Left cardiac atrium (tissue), 4 donors: ENCODE measurements at places on chromosomes 4 and X. TPM values are rescaled to one million over a fixed set of nuclear protein-coding genes. Genes with fewer than 3 reads are reported as not detected.

Gene CYP4V2
- 26.6 TPM for total RNA-seq

Gene IBSP
- not detected for total RNA-seq

Gene ZNF157
- not detected for total RNA-seq

Gene RBMX2
- total RNA-seq: 12.8 TPM

Gene SHROOM4
- total RNA-seq: 19.0 TPM

Gene S100P
- total RNA-seq: 0.38 TPM

DNA sequence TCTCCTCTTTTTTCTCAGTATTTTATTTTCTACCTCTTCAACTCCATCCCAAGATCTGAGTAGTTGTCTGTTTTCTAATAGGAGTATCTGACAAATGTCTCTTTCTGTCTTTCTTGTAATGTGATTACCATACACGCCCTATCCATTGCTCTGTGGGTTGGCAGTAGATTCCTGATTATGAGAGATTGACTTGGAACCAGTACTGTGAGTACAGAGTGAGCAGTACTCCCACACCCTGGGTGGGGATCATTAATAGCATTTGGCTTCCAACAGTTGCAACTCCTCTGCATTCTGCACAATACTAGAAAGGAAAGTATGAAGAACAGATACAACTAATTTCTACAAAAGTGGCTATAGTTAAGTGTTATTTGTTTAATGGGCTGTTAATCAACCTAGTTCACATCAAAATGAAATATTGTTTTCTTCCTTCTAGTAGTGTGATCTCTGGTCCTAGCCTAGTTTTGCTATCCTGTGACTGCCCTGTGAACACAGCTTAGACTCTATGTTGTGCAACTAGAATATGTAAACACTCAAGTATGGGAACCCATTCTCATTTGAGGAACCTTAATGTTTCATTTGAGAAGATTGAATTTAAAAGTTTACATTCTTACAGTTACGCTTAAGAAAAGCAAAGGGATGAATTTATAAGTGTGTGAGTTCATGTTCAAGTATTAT is 112.9 kb downstream of the PTPN13 start:
- no peak for DNase-seq

DNA sequence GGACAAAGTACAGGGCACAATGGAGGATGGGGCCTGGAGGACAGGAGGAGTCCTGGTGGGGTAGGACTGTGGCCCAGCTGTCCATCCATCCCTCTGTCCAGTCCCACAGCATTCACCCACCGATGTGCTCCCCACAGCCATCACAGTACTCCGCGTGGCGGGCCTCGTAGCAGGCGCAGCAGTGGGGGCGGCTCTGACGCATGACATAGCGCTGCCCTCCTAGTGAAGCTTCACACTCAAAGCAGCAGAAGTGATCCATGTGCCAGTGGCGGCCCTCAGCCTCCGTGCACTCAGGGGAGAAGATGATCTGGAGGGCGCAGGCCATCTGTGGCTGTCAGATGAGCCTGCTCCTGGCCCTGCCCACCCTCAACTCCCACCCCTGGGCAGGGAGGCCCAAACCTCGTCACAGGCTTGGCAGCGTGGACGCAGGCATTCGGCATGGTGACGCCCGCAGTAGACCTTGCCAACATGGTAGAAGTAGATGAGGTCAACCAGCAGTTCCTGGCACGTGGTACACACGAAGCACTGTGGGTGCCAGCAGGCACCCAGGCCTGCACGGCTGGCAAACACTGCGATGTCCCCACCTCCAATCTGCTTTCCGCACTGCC is 6.3 kb downstream of the PLP2 start:
- no peak for DNase-seq

- peak; percentile 66 for DNase-seq
Observed at GRCh38 chr4:2364654-2365053, 53.8 kb downstream of the ZFYVE28 start.

DNA sequence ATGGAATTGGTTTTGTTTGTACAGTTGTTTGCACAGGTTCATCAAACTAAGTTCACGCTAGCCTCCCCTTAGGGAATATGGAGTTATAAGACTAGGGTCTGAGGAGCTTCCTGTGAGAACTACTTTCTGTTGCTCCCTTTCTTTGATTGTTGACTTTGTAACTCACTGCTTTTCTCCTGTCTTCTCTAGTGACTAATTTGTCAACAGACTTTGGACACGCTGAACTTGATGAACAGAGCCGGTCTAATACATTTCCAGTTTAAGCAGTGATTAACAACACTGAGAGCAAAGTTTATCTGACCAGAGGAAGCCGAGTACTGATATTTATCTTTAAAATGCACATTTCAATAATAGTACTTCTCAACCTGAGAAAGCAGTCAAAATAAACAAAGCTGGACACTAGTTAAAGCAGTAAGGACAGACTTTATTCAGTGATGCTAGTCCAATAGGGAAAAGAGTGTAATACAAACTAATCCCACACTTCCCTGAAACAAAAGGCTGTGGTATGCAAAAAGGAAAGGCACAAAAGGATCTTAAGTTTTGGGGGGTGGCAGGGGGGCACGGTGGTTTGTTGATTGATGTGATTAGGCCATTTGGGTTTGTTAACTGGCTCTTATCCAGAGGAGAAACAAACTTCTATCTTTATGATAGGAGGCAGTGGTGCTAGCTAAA is 2.7 kb upstream of the NUDT9 start:
- no peak for DNase-seq
